Kasumi-1 (cell line): ENCODE measurements at places on chromosomes 11 and 22.

GRCh38 chr11:61531044-61531443, 22.5 kb downstream of the LRRC10B start:
- DNase-seq, result no peak

GRCh38 chr11:117535201-117535849, 207.7 kb downstream of the CEP164 start:
- DNase-seq, result no peak

DNA sequence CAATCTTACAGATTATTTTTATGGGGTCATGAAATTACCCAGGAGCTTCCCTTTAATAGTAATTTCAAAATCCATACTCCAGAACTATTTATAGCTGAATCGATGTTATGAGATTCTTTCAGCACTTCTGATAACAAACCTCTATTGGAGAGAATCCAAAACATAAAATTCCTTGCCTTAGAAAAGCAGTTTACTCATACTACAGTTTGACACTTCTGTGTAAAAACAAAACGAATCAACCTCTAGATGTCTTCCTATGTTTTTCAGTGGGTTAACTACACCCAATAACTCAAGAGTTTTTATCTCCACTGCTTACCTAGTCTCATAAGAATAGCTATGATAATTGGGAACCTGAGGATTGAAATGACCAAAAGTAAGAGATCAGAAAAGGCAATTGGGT, 35.6 kb downstream of the KIF18A start:
- no peak for DNase-seq

DNA sequence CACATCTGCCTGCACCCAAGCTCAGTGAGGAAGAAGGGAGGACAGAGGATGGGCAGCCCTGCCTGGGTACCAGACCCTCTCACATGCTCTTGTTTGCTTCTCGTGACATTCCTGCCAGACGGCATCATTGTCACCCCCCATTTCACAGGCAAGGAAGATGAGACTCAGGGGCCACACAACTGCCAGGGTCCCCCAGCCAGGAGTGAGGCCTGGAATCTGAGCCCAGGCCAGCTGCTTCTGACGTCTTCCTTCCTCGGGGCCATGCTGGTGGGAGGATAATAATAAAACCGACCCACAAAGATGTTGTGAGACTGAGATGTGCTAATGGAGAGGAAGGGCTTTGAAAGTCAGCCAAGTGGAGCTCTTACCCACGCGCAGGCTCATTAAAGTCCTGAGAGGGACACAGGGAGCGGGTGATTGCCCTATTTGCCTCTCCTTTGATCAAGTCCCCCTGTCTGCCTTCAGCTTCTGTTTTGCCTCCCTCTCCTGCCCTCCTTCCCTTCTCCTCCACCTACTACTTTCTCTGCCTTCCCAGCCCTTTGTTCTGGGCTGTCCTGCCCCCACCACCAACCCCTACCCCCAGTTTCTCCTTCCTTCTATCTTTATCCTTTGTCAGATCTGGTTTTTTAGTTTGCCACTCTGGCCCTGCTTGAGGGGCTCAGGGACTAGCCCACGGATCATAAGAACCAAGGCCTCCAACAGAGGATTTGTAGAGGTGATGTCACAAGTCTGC, 62.7 kb downstream of the MCM5 start:
- no peak for DNase-seq

DNA sequence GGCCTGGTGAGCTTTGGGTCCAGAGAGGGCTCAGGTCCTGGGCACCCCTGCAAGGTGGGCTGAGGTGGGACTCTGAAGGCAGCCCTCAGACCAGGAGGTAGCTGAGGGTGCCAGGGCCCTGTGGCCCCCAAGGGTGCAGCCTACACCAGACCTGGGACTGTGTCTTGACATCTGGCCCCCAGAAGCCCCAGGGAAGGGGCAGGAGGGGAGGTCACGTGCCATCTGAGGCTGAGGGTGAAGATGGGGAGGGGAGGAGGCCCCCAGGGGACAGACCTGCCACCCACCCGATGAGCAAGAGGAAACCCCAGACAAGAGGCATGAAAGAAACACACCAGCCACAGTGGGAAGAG, 520.2 kb downstream of the BRD1 start:
- no peak for DNase-seq

DNA sequence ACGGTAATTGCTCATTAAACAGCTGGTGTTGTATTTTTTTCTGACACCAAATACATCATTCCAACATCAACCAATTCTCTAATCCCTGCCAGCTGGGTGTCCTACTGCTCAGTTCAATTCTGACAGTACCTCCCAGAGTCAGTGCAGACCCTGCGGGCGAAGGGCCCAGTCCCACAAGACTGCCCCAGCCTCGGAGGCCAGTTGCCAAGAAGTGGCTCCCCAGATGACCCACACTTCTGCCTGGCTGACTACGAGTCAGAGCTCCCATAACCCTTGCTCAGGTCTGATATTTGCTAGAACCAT, 147.2 kb downstream of the CTTN start:
- no peak for DNase-seq

DNA sequence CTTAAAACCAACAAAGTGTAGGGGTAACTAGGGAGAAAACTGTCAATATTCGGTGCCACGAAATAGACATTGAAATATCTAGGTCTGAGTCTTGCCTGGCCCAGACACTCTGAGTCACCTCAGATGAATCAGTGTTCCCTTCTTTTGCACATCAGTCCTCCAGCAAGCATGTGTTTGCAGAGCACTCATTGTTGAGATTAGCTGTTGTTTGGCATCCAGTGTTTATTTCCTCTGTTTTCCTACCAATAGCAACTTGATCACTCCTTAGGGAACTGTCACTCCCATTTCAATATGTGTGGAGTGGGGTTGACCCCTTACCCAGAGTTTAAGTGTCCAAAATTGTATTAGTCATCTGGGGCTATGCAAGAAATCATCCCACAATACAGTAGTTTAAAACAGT, 4.7 kb upstream of the ASCC2 start:
- no peak for DNase-seq

GRCh38 chr11:62233730-62234129, 8.3 kb upstream of the SCGB1D2 start:
- DNase-seq, result no peak

DNA sequence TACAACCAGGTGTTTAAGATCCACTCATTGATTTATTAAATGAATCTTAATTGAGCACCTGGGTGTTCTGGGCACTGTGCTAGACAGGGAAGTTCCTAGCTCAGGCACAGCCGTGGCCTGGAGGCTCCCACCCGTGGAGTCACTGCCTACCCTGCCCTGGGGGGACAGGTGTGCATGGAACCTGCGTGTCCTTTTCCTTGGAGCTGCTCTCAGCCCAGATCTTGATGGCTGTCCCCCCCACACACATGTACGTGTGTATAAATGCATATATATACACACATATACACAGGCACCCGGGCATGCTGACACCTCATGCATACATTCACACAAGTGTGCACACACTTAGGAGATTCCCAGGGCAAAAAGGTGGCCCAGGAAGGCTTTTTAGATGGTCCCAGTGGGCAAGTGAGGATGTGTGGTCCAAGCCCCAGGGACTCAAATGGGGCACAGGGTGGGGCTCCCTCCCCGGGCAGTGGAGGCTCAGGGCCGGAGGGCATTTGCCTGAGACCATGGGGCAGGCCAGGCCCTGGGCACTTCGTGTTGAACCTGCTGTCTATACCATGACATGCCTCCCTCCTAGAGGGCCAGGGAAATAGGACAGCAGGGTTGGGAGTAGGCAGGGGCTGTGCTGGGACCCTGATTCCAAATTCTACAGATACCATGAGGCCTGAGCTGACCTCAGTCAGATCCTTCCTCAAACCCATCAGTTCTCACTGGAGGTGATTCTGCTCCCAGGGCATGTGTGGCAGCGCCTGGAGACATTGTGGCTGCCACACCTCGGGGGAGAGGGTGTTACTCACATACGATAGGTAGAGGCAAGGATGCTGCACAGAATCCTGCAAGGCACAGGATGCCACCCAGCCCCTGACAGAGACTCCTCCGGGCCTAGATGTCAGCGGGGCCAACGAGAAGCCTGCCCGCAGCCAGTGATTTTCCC, 77.8 kb downstream of the BCR start:
- no peak for DNase-seq

GRCh38 chr11:100066399-100066798, 620.7 kb upstream of the ARHGAP42 start:
- DNase-seq, result no peak

DNA sequence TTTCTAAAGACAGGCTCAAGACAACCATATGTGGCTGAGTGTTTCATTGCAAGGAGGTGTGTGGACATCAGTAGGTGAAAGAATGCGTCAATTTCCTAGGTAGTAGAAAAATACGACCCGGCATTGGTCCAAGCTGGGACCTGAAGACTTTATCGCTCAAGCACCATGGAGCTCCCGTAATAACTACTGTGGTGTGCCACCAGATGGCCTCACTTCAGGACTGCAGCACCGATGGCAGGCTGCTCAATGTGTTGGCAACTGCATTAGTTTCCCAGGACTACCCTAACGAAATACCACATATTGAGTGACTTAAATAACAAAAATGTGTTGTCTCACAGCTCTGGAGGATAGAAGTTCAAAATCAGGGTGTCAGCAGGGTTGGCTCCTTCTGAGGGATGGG, 72.4 kb upstream of the FAT3 start:
- no peak for DNase-seq

DNA sequence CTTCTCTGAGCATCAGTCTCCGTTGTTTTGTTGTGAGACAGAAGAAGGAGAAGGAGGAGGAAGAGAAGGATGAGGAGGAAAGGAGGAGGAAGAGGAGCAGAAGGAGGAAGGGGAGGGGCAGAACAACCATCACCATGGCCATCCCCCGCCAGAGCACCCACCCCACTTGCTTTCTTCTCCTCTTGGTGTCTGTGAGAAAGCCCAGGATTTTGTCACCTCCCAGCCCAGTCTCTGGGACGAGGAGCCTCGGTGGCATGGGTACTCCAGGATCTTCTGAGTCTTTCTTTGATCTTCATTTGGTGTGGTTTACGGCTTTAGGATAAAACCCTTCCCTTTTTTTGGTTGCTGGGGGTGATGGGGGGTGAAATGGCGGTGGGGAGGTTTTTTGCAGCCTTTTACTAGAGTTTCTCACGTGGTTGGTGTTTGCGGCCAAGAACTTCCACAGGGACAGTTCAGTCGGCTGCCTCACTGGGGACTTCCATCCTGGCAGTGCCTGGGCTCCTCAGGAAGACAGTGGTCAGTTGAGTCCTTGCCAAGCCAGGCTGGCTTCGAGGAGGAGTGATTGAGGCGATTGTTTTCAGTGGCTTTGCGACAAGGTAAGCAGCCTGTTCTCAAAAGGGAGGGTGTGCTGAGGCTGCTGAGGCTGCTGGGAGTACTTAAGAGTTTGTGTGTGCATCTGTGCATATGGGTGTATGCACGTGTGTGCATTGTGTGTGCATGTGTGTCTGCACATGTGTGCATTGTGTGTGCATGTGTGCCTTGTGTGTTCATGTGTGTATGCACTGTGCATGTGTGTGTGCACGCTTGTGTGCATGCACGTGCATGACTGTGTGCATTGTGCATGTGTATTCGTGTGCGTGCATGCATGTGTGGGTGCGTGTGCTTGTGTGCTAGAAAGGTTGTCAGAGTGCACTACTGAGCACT, 567.5 kb downstream of the TBC1D22A start:
- no peak for DNase-seq

GRCh38 chr11:26410706-26411366, 78.9 kb downstream of the ANO3 start:
- no peak for DNase-seq

DNA sequence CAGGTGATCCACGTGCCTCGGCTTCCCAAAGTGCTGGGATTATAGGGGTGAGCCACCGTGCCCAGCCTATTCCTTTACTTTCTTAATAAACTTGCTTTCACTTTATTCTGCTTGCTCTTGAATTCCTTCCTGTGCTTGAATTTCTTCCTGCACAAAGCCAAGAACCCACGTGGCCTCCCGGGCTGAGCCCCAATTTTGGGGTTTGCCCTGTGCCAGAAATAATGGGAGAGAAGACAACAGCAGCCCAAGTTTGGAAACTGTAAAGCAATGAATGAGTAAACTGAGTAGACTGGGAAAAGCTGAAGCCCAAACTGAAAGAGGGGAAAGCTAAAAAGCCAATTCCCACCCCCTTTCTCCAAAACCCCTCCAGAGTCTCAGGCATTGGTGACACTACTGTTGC, 136.4 kb downstream of the NECTIN1 start:
- DNase-seq, result no peak

DNA sequence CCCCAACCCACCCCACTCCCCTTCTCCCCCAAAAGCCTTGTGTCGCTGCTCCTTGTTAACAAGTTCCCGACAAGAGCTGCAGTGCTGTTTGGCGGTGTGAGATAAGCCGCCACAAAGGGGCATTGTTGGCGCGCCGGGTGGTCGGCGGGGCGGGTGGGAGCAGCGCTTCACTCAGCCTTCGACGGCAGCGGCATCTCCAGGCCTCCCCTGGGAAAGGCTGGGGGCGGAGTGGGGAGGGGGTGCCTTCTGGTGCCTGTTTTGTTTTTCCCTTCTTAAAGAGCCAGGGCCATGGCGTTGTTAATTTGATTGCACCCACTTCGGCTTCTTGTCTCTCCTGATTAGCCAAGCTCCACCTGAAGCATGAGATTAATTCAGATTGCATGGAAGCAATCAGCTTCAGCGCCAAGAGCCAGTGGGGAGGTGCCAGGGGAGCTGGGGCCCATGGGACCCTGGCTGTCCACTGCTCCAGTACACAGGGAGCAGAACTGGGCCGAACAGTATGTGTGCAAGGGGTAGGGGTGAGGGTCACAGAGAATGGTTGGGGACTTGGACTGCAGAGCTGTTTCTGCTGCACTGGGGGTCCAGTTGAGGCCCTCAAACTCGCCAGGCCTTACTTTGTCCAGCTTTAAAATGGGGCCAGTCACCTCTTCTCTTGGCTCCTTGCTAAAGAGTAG, 165.1 kb downstream of the CEP164 start:
- no peak for DNase-seq

DNA sequence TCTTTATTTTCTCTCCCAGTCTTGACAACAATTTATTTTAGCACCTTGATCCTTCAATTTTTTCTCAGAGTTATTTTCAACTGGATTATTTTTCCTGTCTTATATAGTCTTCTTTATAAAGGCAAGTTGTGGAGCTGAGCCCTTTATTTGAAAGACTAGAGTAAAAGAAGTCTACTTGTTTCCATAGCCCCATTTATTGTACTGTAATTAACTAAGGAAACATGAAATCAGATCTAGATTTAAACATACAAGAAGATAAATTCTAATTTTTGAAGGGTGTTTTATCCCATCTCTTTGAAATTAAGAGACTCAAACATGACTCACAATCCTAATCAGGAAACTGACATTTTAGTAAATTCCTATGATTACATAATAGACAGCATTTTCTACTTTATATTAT, 2421.8 kb downstream of the LRRC4C start:
- DNase-seq, result no peak

GRCh38 chr11:2509481-2510001, 64.7 kb downstream of the KCNQ1 start:
- no peak for DNase-seq

- no peak for DNase-seq
Observed at GRCh38 chr22:48920776-48921241, 906.9 kb downstream of the BRD1 start.

- no peak for DNase-seq
Observed at GRCh38 chr11:39011797-39012196, 2413.8 kb upstream of the RAG2 start.
